GM03348 (cell line): ENCODE measurements at places on chromosomes 12 and 14.
A peak's percentile ranks its signal among the peaks of the same experiment; 100 is the strongest.

- no peak for DNase-seq
Observed at GRCh38 chr12:41653386-41654326, 465.5 kb downstream of the PDZRN4 start.

GRCh38 chr12:18752280-18752920, 14.5 kb downstream of the CAPZA3 start:
- peak; percentile 83 for DNase-seq

GRCh38 chr14:90658541-90658967, 157.7 kb downstream of the TTC7B start:
- peak; percentile 57 for DNase-seq

GRCh38 chr12:65657635-65658034, 166.6 kb upstream of the HMGA2 start:
- no peak for DNase-seq

- DNase-seq, result peak; percentile 50
Observed at GRCh38 chr12:64744422-64745258, 14.6 kb downstream of the GNS start.
